ENCODE measurements at places on chromosomes 3 and 15.

DNA sequence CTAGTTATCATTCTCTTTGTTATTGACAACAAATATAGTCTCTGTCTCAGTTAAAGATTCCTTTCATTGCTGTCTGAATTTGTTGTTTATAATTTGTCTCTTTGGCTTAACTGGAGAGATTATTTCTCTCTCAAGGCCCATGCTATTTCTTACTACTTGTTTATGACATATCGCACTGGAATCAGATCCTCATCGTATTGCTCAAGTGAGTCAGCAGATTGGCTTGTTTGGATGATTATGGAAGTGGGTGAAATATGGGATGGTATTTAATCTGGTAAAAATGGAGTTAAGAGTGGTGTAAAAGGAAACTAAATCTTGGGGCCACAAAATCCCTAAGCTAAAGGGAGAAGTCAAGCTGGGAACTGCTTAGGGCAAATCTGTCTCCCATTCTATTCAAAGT, 613.1 kb downstream of the SI start:
- no peak for DNase-seq

DNA sequence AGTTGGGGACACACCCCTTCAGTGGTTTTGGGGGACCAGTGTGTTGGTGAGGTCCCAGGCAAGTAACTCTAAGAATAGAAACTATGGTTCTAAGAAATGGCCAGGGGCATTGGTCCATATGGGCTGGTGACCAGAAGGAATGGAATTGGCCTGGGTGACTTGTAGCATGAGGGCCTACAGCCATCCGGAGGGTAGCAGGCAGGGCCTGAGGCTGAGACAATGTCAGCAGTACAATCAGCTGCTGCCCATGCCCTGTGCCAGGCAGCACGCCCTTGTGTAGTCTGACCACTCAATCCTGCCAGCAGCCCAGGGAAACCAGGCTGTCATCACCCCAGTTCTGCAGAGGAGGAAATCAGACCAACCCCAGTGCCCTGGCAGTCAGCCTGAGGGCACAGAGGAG, 100.6 kb downstream of the DNAJB8 start:
- no peak for DNase-seq

GRCh38 chr3:68057637-68058320, 403.4 kb upstream of the SUCLG2 start:
- DNase-seq: no peak

GRCh38 chr3:149603126-149604074, 54.4 kb downstream of the WWTR1 start:
- DNase-seq: no peak

Measured in activated CD4-positive, CD25-positive, alpha-beta regulatory T cell (primary cell).